ENCODE measurements at places on chromosomes 5 and 9. TPM values are rescaled to one million over a fixed set of nuclear protein-coding genes. Genes with fewer than 3 reads are reported as not detected.

The LRRC19 gene
- total RNA-seq, result under 0.01 TPM

The ADRB2 gene
- total RNA-seq, result 0.29 TPM

- DNase-seq, result no peak
Measured at GRCh38 chr5:134450374-134450773, 38.7 kb upstream of the CDKN2AIPNL start.

- no peak for DNase-seq
Measured at GRCh38 chr9:70389621-70390266, 24.7 kb downstream of the KLF9 start.

DNA sequence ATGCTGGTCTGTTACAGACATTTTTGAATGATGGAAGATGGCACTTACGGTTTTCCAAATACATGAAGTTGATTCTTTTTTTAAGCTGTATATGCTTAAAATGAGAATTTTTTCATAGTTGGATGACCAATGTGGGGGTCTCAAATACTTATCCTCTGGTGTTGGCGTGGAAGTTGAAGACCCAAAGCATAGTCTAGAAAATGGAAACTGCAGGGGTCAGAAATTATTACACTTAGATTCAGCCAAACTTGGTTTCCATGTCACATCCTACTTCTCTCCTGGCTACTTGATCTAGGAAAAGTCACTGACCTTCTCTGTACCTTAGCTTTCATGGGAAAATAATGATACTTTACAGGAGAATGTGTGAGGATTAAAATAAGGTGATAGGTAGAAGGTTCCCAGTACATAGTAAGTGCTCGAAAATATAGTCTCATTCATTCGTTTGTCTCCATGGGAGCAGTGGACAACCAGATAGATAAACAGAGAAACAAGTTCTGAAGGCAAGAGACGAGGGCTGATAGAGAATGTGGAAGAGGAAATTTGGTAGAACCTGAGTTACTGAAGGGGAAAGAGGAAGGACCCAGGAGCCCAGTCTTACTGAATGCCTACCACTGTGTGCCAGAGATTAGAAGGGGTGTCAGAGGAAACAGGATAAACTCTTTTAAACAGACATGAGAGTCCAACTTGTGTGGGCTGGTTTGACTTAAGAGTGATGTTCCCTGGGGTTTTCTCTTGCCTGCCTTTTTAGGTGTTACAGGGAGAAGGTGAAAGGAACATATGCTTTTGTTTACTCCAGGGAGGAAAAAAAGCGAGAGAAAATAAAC is 560.3 kb upstream of the KLF4 start:
- DNase-seq, result no peak

DNA sequence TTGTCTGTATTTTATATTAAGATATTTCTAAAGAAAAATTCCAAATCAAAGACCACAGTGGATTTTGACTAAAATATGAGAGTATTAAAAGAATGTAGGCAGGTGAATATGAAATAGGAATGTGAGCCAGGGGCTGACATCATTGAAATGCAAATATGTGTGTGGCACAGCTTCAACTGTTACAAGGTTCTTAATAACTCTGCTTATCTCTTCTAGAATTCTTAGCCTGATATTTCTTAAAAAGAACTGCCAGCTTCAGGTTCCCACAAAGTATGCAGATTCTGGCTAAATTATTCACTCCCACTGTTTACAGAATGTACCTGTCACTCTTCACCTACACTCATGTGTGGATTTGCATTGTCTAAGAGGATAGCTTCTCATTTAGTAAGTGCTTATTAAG is 274.4 kb downstream of the DIRAS2 start:
- DNase-seq, result no peak

GRCh38 chr9:105401651-105402050 is 46.2 kb upstream of the FSD1L start:
- peak; percentile 32 for DNase-seq

GRCh38 chr5:145825751-145826180 is 9.4 kb downstream of the PRELID2 start:
- DNase-seq, result no peak

GRCh38 chr9:117224695-117225094 is 190.2 kb downstream of the ASTN2 start:
- no peak for DNase-seq

GRCh38 chr5:108505608-108506007 is 123.7 kb upstream of the FBXL17 start:
- DNase-seq, result no peak

- DNase-seq, result no peak
Measured at GRCh38 chr5:112036206-112036605, 279.2 kb upstream of the NREP start.

DNA sequence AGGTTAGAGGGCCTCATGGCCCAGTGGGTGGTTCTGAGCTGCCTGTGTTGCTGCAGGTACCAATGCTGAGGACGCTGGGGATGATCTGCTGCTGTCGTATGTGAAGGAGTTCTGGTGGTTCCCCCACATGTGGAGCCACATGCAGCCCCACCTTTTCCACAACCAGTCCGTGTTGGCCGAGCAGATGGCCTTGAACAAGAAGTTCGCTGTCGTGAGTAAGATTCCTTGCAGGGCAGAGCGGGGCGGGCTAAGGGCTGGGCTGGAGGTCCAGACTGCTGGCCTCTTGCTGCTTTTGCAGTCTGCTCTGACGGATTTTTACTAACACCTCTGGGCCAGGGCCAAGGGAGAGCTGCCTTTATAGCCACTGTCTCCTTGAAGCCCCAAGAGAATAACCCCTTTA is 26.9 kb downstream of the NDST1 start:
- no peak for DNase-seq

DNA sequence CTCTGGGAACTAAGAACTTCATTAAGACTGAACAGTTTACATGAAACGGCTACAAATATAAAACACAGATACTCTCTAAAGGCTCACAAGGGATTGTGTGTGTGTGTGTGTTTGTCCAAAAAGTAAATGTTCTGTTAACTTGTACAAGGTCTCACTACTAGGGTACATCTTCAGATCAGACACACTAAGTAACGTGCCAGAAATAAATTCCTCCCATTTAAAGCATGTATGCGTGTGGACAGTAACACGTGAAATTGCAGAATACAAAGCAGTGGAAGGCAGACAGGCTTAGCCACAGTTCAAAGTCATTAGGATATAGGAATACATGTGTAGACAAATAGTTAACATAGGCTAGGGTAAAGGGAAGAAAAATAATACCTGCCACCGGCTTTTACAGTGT is 1.8 kb downstream of the BNC2 start:
- peak; percentile 57 for DNase-seq

DNA sequence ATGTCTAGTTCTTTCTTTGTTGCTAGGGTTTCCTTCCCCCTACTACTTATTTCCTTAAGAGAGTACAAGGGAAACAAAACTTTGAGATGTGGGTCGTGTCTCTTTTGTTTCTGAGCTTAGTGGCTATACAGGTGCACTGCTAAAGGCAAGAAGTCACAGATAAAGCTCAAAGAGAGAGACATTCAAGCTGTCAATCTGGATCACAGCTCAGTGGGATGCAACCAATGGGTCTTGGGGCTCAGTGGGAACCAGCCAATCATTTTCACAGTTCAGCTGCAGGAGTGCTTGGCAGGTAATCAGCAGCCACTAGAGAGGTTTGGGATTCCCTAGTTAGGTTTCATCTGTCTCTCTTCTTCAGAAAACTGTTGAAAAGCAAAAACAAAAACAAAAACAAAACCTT is 135.4 kb upstream of the SGCD start:
- DNase-seq, result no peak

DNA sequence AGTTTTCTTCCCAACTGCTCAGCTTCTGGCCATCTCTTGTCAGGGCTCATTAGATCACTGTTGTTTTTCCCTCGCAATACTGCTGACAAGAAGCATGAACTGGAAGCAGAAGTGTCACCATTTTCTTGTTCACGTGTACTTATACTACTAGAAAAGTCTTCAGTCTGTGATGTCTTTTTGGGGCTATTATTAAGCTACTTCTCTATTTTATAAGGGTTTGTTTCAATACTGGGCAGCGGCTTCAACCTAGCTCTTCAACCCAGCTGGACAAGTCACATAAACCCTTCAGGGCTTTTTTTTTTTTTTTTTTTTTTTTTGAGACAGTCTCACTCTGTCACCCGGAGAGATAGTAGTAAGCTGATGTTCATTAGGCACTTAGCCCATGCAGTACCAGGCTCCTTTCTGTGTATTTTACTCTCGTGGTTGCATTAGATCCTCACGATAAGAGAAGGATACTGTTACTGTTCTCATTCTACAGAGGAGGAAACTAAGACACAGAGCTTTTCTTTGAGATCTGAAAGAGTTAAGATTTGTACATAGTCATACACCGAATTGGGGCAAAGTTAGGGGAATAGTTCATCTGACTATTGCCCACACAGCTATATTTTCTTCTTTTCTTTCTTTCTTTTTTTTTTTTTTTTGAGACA is 20.5 kb downstream of the RAPGEF1 start:
- peak; percentile 31 for DNase-seq

GRCh38 chr9:76629205-76629990 is 134.8 kb upstream of the PCA3 start:
- no peak for DNase-seq

GRCh38 chr9:21919377-21920362 is 74.5 kb downstream of the CDKN2A start:
- DNase-seq, result no peak

DNA sequence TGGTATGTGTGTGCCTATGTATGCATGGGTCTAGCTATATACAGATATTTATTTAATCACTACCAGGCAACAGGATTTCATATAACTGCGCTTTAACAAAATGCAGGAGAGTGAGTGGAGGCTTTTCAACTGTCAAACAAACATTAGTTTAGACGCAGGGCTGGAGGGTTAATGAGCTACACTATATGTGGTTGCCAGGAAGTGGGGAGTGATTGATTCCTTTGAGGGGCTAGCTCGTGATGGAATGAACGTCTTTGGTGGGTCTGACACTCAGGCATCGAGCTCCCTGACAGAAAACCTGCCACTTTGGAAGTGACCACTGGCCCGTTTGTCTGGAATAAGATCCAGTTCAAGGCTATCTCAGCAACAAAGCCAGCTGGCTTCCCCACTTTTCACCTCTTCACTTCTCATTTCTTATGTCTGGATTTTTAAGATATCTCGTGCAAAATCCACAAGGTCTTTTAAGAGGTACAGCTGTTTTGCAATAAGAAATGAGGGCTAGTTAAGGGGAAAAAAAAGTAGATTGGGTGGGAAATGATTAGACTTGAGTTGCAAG is 78.0 kb downstream of the CFAP77 start:
- peak; percentile 41 for DNase-seq

DNA sequence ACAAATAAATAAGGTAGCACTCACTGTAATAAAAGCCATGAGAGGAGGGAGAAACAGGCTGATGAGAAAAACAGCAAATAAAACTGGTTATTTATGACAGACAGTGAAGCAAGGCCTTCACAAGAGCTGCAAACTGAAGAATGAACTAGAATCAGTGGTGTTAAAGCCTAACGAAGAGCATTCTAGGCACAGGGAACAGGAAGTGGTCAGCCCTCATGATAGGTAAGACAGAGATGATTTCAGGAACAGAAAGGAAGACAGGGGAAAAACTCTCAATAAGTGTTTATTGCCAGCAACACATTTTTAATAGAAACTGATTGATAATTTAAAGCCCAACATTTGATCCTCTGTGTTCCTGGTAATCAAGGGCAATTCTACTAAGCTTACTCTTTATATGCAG is 124.5 kb downstream of the EDIL3 start:
- DNase-seq, result no peak

- no peak for DNase-seq
Measured at GRCh38 chr5:34603378-34603777, 52.8 kb upstream of the RAI14 start.
